ENCODE measurements at places on chromosomes 11 and 22.

DNA sequence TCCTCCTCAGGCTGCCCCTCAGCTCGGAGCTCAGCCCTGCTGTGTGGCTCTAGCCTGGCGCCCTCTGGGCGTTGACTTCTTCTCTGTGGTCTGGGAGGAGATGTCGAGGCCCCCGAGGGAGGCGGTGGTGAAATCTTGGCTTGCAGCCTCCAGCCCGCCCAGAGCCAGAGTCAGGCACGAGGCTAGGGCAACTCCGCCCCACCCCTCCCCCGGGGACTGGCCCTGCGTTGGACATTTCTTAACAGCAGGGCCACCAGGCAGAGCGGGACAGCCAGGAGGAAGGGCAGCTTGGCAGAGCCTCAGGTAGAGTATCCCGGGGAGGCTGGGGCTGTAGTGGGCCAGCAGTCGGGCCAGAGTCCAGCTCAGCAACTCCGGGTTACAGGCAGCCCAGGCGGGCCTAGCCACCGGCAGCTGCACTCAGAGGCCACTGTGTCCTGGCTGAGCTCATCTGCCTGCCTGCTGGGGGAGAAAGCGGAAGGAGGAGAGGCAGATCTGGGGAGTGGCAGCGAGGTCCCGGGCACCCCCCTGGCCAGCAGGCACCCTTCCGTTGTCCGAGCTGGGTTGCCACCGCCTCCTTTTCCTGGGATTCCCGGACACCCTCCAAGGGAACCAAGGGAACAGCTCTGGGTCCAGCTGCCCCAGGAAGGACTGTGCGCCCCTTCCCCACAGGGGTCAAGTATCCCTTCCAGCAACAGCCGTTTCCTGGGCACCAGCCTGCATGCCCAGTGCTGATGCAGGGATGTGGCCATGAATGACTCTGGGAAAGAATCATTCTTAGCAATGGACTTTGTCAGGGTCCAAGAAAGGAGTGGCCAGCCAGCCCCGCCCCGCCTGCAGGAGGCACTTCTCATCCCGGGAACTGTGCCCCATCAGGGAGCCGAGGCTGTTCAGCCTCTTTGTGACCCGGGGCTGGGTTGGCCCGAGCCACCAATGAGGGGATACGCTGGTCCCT is at the start of gene ALDH3B1:
TSS of gene ALDH3B1 (plus strand) at position 238 of the 952 bp plus-strand sequence. CDS start 4,971 bp downstream, outside the sequence.
- peak; percentile 65 for DNase-seq

GRCh38 chr11:46248289-46249102 is 29.0 kb upstream of the CREB3L1 start:
- DNase-seq: no peak

DNA sequence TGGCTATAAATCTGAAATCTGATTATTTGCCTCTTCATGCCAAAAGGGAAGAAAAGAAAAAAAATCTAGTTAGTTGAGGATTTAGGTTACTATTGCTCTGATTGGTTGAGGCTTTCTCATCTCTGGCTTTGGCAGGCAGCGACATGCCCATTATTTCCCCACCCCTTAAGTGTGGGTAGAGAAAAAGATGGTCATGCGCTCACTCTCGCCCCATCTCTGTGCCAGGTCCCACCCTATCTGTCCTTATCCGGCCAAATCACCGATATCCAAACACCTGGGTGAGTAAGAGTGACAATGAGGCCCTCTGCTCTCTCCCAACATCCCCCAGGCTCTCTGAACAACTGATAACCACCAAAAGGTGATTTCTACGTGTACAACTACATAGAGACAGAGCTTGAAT is 31.2 kb upstream of the SNX19 start:
- DNase-seq: no peak

- no peak for DNase-seq
Measured at GRCh38 chr11:67272327-67273259, 6.3 kb downstream of the GRK2 start.

DNA sequence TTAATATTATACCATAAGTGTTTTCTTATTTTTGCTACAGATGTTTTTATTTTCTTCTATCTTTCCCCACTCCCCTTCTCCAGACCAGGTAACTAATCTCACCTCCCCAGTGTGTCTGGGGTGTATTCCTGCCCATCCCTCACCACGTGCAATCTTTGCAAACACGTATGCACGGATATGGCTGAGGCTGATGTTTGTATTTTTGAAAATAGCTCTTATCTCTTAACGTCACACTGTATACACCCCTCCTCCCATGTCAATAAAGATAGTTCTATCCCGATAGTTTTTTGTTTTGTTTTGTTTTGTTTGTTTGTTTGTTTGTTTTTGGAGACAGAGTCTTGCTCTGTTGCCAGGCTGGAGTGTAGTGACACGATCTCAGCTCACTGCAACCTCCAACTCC is 127.5 kb downstream of the FBXO7 start:
- no peak for DNase-seq

- DNase-seq: no peak
Measured at GRCh38 chr22:23904573-23905254, 10.5 kb downstream of the MIF start.

DNA sequence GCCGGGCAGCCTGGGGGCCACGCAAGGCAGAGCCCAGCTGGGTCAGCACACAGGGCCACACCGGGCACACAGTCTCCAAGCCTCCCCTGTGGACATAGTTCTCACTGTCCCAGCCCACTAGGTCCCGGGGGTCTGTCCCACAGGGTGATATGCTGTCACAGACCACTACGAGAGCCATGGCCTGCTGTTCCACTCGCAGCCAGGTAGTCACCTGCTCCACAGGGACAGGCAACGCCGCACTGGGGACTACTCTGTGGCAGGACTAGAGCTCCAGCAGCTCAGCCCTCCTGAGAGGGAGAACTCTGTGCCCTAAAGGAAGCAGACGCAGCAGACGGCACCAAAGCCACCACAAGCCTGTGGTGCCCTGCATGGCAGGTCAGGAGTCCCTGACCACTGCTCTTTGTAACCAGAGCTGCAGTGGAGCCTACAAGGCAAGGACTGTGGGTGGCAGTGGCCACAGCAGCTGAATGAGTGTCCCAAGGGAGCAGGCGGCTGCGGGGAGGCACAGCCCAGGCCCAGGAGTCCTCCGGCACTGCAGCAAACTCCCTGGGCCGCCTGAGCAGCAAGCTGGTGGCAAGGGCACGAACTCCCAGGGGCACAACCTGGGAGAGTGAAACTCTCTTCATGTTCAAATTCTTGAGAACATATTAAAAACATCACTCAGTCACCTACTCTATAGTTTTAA is 171.2 kb upstream of the GRK3 start:
- no peak for DNase-seq

GRCh38 chr11:88324562-88325345 is 12.8 kb downstream of the CTSC start:
- no peak for DNase-seq

DNA sequence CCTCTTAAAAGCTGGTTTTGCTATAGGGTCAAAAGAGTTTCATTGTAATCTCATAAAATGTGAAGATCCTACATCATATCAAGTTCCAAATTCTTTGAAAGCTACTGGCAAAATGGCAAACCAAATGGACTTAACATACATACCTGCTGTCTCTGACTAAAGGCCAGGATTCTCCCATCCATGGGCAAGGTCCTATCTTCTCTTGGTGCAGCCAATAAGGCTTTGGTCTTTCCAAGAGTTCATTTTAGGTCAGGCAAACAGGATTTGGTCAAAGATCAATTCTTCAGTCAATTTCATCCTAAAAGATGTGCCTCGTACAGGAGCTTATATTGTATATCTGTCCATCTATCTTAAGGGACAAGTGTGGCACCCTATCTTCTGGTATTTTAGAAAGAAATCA is 49.7 kb downstream of the CADM1 start:
- no peak for DNase-seq

GRCh38 chr11:30553521-30554110 is 32.5 kb downstream of the MPPED2 start:
- no peak for DNase-seq

DNA sequence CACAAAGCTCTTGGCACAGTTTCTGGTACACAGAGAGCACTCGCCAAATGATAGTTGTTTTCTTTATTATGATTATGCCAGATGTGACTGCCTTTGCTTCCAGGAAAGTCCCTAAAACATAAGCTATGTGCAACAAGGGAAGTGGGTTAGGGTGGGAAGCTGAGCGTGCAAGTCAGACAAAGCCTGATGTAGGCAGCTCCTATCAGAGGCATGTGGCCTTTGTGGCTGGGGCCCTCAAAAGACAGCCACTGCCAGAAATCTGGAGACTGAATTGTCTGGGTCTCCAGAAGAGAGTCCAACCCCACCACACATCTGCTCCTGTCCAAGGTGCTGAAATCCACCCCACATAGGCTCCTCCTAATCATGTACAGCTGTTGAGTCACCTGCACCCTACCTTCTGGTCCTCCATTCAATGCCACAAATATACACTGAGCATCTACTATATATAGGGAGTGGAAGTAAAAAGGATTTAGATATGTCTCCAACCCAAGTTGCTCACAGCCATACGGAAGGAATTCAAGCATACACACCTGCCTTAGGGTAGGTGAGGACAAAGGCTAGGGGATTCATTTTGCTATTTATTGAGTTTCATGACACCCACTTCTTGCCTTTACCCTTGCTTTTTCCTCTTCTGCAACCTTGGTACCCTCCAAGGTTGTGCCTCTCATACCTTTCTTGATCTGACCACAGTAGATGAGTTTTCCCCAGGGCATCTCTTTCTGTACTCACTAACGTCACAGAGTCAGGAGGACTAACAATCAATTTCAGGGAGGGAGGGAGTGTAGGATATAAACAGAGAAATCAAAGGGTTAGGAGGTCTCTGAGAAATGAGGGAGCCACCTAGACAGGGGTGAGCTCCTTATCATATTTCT is 12.4 kb downstream of the SEC14L3 start:
- DNase-seq: no peak

DNA sequence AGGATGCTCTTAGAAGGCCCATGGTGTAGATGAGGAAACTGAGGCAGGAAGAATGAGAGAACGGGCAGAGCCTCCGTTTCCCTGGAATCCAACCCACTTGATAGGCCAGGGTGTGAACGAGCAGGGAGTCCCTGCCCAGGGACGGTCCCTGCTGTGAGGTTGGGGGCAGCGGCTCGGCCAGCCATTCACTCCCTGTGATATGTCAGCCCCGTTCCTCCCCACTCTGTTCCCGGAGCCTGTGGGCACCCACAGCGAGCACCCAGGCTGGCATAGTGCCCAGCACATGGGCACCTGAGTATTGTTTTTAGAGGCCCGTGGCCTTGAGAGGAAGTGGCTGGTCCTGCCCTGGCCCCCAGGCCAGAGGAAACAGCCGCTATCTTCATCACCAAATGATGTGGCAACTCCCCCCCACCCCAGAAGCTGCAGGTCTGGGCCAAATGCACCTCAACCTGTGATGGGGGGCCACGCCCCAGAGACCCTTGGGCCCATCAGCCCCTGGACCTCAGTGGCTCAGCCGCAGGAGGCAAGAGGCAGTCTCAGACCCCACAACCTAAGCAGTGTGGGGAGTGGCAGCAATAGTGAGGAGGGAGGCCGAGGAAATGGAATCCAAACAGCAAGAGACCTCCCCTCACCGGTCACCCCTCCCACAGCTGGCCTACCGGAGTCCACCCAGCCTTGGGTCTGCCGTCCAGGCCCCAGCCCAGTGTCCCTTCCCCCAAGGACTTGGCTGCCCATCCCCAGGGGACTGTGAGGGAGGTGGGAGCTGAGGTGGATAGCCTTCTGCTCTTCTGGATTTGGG is 2.1 kb downstream of the ALDH3B1 start:
- no peak for DNase-seq

DNA sequence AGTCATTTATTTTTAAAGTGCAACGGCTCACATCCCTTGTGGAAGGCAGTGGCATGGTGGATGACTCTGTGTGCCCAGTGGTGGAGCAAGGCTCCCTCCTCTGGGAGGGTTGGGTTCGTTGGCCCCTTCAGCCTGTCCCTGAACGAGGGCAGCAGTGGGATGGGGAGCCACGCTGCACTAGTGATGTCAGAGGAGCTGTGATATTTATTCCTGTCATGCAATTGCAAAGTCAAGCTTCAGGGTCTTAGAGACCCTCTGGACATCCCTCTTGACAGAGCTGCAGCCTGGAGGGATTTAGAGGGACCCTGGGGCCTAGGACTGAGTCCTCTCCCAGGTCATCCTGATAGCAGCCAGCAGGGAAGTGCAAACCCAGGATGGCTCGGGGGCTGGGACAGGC is 78.2 kb upstream of the NARS2 start:
- DNase-seq: no peak

DNA sequence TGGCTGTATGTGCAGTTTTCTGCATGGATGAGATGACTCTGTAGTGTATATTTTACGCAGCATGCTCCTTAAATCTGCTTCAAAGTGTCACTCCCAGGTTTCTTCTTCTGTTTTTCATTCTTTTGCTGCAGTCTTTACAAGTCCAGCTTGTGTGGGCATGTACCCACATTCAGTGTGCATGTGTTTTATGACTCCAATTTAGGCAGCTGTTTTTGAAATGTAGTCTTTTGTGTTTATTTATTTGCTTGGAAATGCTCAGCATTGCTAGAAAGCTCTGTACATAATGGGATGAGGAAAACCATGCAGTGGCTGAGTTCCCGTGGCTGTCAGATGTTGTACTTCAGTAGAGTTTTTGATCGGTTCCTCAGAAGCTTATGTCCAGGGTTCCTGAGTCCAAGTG is 138.5 kb downstream of the ARHGAP42 start:
- DNase-seq: no peak

GRCh38 chr22:49677495-49677889 is 150.2 kb downstream of the BRD1 start:
- no peak for DNase-seq

Data from CD4-positive, alpha-beta T cell treated with Interferon gamma for 1 hour (primary cell).